ENCODE measurements at places on chromosomes 2 and 18.

DNA sequence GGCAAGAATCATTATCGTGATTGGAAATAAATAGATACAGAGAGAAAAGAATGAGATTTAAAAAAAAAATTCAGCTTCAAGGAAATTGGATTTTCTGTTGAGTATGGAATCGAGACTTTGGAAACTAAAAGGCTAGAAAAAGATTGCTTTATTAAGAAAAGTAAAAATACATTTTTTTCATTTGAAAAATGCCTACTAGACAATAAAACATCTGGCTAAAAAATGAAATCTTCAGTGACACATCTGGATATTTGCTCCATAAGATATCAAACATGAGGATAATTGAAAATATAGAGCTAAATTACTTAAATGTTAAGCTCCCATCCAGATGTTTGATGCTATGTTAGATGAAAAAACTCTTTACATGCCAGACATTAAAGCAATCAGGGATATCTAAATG lies 879.5 kb downstream of the TSN start:
- no peak for DNase-seq

- no peak for DNase-seq
These were observed 145.6 kb downstream of the AGAP1 start for GRCh38 chr2:235639428-235639773.

- no peak for DNase-seq
These were observed 110.1 kb downstream of the POLE4 start for GRCh38 chr2:75068546-75068945.

GRCh38 chr2:45342-46130 lies 769 bp downstream of the FAM110C start:
- DNase-seq: no peak

GRCh38 chr2:113056521-113056920 lies 2.5 kb upstream of the IL36RN start:
- no peak for DNase-seq

- DNase-seq: no peak
These were observed 80.5 kb downstream of the EHBP1 start for GRCh38 chr2:62785810-62786597.

GRCh38 chr2:237722616-237723015 lies 76.0 kb upstream of the RBM44 start:
- no peak for DNase-seq

DNA sequence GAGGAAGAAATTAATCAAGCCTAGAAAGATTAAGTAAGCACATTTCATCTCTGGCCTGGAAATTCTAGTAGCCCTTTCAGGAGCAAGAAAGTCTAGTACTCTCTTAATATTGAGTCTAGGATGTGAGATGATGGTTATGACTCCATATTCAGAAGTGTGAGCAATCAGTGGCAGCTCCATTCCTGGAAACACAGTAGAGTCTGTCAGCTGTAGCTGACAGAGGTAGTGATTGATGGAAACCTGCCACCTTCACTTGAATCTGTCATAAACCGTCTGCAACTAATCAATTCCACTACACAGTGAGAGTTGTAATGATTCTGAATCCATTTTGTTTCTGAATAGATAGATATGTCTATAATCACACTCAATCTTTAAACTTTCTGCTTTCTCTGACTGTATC lies 635.1 kb downstream of the IRS1 start:
- DNase-seq: no peak

DNA sequence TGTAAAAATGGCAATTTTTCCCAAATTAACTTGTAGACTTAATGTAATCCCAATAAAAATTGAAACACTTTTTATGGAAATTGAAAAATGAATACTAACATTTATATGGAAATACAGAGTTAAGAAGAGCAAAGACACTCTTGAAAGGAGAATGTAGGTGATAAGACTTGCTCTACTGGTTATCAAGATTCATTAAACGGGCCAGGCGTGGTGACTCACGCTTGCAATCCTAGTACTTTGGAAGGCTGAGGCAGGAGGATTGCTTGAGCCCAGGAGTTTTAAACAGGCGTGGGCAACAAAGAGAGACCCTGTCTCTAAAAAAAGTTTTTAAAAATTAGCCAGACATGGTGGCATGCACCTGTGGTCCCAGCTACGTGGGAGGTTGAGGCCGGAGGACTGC lies 29.5 kb upstream of the ZNF396 start:
- no peak for DNase-seq

DNA sequence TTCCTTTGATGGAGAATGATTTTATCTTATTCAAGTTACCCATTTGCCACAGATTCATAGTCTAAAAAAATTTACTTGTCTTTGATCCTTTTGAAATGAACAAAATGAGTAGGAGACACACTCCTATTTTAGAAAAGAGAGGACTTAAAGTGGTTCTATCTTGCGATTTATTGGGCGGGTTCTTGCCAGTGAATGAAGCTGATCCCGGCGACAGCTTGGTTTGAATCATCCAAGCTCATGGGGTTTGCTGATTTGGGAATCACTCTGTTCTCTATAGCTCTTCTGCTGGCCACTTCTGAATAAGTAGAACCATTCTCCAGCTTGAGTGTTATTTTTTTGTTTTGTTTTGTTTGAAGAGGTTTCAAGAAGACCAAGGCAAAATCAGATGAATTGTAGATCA lies 25.5 kb upstream of the PPP1CB start:
- no peak for DNase-seq

DNA sequence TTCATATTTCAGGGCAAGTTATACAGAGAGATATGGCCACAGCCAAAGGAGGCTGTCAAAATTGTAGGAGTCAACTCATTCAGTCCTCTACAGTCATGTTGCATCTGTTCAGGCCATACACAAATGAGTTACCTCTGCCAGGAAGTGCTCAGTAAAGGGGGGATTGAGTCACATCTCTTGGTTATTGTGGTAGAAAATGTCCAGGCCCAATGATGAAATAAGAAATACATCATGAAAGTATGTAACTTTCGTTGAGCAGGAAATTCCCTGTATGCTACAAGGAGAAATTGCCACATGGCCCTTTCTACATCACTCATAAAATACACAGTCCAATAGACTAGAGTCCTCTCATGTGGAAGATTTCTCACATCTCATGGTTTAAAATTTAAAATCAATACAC lies 103.9 kb upstream of the COL3A1 start:
- no peak for DNase-seq

GRCh38 chr18:65919018-65919417 lies 168.2 kb downstream of the CDH7 start:
- DNase-seq: no peak

DNA sequence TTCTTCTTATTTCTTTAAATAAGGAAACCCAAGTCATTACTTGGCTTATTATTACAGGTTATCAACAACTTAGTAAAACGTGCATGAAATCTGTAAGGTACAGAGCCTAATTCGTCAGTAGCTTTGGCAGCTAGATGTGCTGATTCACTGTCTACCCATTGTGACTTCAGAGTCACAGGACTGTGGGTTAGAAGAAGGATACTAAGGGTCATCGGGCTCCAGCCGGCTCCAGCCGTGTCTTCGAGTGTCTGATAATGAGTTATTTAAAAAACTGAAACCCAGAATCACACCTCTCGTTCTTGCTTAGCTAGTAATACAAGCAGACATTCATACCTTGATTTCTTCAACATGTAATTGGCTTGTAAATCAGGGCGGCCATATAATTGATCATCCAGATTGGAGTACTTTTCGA lies 170.5 kb downstream of the FMNL2 start:
- DNase-seq: no peak

DNA sequence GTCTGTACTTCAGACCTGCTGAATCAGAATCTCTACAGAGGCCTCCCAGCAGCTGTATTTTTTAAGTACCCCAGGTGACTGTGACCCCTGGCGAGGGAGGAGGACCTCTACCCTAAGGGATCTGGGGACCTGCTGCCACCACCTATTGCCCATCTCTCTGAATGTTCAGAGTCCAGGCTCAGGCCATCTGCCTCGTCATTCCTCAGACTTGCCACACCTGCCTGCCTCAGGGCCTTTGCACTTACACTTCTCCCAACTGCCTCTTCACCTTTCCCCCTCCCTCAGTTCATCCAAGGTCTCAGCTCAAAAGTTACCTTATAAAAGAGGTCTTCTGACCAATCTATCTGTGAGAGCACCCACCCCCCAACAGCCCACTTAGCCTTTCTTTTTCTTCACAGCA lies 21.5 kb downstream of the UXS1 start:
- no peak for DNase-seq

DNA sequence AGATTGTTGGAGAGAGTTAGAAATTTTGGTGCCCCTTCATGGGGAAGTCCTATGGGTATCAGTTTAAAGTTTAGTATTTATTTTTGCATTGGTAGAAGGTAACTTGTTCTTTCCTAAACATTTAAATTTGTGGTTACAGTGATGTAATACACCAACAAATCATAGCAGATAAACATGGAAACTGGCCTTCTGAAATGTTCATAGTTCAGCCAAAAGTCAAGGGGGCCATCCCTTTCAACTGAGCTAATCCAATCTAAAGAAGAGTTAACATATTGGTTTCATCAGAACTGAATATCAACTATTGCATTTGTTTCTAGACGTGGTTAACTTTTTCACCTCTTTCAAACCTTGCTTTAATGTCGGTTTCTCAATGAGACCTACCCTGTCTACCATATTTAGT lies 46.3 kb downstream of the PPP1R1C start:
- no peak for DNase-seq

DNA sequence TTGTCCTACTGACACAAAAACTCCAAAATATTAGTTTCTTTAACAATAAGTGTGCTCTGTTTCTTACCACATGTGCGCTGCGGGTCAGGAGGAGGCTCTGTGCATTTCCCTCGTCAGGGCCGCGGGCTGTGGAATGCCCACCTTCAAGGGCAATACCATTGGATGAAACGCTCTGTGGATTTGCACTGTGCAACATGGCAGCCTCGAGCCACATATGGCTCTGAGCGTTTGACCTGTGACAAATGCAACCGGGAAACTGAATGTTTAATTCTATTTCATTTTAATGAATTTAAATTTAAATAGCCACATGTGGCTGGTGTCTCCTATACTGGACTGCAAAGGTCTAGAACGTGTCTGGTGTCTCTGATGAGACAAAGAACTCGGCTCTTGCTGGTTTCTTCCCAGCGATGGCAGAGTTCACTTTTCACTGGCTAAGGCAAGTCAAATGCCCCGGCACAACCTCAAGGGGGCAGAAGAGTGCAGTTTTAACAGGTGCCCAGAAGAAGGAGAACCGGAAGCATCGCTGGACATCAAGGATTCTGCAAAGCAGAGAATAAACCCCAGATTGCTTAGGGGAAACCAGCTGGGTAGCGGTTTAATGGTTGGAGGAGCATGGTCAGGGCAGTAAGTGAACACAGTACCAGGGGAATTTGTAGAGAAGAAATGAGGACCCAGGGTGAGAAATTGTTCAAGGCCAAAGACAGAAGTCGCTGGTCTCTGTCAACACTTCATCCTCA lies 37.0 kb upstream of the TMEM18 start:
- DNase-seq: no peak

DNA sequence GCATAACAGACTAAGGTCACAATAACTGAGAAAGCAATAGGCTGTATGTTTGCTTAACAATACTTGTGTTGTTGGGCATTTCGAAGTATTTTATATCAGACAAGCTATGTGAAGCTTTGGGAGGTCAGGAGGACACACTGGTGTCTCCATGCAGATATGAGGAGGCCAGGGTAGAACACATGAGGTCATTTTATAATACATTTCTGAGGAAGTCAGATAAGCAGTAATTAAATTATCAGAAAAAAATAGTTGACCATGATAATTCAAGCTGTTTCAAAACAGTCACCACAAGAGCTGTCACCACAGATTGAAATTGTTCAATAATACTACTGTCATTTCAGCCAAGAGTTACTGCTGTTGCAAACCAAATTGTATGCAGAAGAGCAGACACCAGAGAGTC lies 160.6 kb downstream of the RIT2 start:
- DNase-seq: no peak

DNA sequence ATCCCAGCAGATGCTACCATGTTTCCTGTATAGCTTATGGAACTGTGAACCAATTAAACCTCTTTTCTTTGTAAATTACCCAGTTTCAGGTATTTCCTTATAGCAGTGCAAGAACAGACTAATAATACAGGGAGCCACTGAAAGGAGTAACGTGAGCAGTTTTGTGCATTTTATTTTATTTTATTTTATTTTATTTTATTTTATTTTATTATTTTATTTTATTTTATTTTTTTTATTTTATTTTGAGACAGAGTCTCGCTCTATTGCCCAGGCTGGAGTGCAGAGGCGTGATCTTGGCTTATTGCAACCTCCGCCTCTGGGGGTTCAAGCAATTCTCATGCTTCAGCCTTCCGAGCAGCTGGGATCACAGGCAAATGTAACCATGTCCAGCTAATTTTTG lies 156.3 kb upstream of the MSH6 start:
- DNase-seq: no peak

- no peak for DNase-seq
These were observed 122.8 kb upstream of the AGAP1 start for GRCh38 chr2:235371018-235371417.

- no peak for DNase-seq
These were observed 95.4 kb downstream of the GLI2 start for GRCh38 chr2:120831086-120831485.

GRCh38 chr2:127208313-127208712 lies 11.8 kb downstream of the CYP27C1 start:
- DNase-seq: no peak

DNA sequence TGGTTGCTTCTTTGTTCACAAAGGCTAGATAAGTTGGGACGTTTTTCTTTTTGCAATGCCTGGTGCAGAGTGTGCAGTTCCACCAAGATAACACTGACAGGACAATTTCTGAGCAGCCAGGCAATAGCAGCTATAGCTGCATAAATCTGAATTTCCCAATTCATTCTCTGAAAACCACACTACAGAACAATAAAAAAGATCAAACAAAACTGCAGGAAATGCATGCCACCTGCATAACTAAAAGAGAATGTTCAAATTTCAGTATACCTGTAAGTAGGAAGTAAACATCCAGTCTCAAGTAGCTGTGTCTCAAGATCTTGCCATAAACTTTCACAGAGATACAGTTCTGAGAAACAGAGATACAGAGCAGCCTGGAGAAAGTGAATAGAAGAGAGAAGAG lies 5.3 kb upstream of the KCTD18 start:
- DNase-seq: no peak

DNA sequence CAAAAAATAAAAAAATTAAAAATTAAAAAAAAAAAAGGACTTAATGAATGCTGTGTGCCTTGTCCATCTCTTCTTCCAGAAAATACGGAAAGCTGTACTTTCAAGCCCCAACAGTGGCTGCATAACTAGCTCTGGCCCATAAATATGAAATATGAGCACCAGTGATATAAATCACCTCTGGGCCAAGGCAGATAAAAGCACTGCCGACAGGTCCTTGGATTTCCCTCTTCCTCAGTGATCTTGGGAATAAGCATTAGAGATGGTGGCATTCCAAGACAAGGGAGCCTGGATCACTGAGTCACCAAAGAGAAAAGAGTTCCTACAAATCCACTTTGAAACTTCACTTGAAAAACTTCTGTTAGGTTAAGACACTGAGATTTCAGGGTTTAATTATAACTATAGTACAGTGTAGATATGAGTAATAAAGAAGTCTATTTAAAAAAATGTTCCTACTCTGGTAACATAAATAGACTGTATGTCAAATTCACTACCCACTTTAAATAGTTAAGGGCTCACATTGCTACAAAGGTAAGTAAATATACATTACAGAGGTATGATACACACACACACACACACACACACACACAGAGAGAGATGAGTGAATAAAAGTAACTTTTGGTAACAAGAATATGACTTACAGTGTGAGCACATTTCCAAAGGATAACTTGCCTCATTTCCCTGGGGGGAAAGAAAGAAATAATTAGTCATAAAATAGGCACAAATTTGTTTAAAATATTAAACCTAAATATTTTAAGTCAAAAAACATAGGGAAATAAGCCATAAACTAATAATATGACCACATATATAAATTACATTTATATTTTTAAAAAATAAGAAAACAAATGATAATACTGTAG lies 35.6 kb downstream of the PPP3R1 start:
- no peak for DNase-seq
